ENCODE measurements at places on chromosomes 5 and 9.

DNA sequence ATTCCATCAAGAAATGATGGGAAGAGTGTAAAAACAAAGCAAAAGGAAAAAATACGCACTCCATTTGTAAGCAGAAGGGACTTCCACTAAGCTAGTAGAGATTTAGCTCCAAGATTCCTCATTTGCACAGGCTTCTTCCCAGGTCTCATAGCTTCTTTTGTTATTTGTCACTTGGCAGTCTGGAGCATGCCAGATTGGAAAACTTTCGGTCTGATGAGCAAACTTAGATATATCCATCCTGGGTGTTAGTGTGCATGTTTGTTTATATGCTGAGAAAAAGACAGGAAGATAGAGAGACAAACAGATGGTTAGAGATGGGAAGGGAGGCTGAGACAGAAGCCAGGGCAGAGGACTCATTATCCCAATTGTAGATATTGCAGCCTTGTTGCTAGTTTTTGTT lies 1644.5 kb upstream of the NUDT12 start:
- DNase-seq, result no peak

DNA sequence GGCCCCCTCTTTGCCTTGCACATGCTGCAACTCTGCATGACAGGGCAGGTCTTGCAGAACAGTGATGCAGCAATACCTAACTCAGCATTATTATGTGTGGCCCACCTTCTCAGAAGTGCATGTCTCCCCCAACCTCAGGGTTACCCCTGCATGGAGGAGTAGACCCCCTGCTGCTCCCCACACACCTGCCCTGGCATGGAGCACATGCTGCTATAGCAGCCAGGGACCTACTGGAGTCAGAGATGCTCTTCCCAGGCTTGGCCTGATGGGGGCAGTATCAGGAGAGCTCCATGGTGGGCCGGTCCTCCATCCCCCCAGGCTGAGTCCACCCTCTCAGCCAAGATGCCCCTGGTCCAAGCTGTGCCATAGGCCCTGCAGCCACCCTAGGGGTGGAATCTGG lies 13.2 kb upstream of the BOD1 start:
- no peak for DNase-seq

DNA sequence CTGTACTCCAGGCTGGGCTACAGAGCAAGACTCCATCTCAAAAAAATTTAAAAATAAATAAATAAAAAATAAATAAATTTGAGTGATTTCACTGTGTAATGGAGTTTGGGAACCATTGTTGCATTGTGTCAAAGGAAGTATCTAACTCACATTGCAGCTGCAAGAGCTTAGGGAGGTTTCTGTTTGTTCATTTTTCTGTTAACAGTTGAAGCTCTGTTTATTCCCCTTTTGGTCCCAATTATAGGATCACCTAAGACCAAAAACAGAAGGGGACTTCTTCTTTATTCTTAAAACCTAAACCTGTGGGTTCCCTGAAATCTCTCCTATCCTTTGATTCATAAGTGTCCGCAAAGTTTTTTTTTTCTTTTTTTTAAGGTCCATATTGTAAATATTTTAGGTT lies 28.6 kb upstream of the PCAT7 start:
- DNase-seq, result no peak

DNA sequence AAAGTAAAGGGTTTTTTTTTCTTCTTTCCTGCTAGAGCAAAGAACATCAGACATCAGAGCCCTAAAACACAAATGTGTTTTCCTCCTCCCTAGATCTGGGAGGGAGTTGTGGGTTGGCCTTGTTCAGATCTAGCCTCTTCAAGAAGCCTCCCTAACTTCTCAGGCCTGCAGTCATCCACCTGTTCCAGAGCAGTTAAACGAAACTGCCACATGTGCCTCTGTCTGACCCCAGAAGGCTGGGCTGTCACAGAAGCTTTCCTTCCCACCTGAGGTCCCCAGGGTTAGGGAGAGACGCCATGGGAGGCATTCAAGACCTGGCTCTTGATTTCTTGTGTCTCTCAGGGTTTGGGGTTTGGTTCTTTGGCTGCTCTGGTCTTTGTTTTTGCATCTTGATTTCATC lies 87.0 kb downstream of the DAB2IP start:
- DNase-seq, result no peak

DNA sequence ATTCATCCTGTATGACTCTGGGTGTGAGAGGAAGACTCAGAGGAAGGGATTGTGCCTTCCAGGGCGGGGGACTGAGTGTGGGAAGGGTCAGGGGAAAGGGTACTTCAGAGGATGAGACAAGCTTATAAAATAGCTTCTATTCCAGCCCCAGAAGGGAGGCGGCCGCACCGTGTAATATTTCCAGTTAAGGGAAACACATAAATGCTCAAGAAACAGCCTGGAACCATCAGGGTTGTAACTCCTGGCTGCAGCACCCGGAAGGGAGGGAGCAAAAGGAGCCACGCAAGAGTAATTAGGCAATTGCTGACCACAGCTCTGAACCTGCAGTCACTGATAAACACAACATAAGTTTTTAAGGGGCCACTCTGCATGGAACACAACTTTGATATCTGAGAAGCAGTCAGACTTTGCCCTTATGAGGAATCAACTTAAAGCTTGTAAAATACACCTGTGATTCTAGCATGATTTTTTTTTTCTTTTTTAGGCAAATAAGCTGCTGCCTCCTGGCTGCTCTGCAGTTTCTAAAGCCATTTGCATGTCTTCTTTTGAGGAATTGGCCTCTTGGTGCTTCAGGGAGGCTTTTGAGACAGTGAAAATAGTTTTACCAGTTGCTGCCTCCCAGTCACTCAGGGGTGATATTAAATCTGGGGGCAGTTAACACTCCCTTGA lies 382.7 kb downstream of the ENC1 start:
- DNase-seq, result peak; percentile 20

DNA sequence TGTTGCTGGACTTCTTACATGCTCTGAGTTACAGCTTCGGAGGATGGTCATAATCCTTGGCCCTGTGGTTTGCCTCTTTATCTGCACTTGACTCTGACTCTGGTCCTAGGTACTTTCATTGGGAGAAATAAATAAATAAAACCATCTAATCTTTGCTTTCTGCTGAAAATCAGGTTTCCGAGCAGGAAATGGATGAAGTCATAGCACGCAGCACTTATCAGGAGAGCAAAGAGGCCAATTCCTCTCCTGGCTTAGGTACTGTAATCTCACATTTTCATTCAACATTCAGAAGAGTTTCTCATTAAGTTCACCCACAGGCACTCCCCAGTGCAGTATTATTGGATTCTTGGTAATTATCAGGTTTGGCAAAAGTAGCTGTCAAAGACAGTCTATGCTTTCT lies 104.7 kb downstream of the GOLPH3 start:
- no peak for DNase-seq

DNA sequence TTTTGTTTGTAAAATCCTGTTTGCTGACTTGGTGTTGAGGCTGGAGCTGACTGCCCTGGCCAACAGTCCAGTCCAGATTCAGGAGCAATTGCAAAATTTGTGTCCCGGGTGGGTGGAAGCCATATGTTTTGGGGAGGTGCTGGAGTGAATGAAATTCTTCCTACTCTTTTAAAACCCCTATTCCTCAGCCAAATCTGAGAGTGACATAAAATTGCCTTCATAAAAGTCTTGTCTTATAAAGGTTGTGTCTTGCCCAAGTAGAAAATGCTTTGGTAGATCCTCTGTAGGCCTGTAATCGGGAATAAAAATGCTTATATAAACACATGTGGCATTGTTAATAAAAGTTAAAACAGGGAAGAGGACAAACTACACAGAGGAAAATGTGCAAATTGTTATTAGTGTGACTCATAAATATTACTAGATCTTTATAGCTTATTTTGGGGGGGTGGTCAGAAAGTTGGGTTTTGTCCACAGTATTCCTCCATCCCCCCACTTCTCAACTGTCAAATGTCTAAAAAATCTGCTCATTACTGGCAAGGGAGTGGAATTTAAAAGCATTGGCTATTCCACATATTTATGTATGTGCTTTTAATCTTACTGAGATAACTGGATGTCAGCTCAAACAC lies 45.6 kb downstream of the NNT start:
- DNase-seq, result no peak

GRCh38 chr5:67183859-67184258 lies 12.7 kb downstream of the CD180 start:
- no peak for DNase-seq

DNA sequence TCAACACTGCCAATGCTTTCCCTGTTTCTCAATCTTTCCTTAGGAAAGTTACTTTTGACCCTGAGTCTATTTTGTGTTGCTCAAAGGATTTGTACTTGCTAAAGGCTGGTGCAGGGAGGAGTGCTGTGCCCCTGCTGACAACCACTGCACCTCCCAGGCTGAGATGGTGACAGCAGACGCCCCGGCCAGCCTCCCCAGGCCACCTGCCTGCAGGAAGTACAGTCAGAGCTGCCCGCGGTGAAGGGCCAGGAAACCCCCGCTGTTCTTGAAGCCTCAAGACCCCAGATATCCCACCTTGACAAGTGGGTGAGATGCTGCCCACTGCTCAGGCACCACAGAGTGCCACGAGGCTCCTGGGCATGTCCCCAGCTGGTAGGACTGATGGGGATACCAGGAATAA lies 44.2 kb upstream of the CKMT2 start:
- no peak for DNase-seq

DNA sequence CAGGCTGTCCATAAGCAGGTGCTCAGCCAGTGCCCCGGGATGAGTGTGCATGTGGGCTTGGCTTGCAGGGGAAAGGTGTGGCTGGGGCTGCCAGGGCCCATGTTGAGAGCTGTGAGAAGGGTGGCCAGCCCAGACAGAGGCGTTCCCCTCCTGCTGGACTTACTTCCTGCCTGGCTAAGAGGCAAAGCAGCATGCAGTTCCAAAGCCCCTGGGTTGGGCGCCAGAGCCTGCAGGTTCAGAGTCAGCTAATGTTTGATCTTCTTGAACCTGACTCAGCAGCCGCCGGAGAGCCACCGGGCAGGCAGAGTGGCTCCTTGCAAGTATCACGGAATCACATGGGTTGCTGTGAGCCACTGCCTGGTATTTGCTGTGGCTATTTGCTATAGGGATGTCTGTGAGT lies 168.4 kb upstream of the MAP1B start:
- DNase-seq, result no peak

DNA sequence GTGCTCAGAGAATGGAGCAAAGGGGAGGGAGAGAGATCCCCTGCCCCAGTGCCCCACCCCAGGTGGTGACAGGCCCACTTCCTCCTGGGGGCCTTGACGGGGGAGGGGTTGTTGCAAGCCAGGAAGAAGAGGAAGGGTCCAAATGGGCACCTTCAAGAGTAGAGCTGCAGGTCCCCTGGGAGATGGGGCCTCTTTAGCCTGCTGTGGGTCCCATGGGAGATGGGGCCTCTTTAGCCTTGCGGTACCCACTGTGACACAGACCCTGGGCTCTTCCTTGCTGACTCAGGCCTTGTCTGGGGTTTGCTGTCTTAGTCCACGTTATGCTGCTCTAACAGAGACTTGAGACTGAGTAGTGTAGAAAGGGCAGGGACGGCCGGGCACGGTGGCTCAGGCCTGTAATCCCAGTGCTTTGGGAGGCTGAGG lies 9.6 kb upstream of the TOR4A start:
- DNase-seq, result no peak

GRCh38 chr9:7201196-7201595 lies 443.4 kb downstream of the KDM4C start:
- no peak for DNase-seq

- DNase-seq, result no peak
Measured at GRCh38 chr5:31758803-31759425, 120.0 kb downstream of the PDZD2 start.

DNA sequence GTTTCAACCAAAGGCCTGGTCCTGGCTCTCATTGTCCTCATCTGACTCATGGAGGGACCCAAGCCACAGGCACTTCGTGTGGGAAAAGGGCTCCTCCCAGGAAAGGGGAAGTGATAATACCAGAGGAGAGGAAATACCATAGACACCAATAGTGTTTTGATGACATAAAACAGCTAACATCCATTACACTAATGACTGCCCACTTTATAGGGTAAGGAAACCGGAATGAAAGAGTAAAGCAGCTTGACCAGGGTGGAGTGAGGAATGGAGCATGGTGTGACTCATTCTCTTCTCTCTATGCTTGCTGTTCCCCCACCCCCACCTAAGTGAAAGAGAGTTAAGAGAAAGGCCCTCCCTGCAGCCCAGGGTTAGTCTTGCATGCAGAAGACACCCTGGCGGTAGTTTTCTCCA lies 67.4 kb upstream of the HRH2 start:
- peak; percentile 32 for DNase-seq

DNA sequence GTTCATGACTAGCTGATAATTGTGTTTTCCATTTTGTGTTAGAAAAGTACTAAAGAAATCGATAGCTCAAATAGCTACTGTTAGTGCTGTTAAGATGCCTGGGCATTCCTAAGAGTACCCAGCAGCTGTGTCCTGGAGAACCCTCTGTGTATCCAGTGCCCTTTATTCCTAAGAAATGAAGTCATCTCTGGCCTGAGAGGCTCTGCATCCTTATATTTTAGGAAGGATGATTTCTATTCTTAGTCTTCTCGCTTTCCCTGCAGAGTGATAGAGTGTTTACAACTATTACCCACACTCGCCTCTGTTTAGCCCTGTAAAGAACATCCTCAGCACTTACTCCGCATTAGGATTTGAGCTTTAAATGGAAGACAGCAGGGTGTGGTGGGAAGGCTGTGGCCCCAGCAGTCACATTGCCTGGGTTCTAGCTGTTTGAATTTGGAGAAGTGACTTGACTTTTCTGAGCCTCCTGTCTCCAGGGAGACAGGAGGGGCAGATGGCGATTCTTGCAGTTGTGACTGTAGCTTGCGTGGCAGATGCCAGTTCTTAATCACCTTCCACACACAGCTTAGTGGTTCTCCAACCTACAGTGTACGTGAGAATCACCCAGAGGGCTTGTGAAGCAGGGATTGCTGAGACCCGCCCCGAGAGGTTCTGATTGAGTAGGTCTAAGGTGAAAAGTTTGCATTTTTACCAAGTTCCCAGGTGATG lies 177.2 kb upstream of the PITX1 start:
- peak; percentile 47 for DNase-seq

DNA sequence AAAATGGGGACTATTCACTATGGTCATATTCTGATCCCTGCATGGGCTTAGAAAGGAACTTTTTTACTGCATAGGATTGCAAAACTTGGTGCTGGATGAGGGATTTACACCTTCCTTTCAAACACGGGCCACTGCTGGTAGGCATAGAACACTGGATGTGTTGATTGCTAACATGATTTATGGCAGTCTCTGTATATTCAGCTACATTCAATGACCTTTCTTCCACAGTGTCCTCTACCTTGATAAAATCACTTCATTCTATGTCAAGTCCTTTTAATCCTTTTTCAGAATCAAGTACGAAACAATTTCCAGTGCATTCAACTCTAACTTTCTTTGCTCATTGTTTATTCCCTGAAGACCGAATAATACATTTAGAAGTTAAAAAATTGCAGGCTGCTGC lies 91.9 kb upstream of the ATG10 start:
- DNase-seq, result no peak

DNA sequence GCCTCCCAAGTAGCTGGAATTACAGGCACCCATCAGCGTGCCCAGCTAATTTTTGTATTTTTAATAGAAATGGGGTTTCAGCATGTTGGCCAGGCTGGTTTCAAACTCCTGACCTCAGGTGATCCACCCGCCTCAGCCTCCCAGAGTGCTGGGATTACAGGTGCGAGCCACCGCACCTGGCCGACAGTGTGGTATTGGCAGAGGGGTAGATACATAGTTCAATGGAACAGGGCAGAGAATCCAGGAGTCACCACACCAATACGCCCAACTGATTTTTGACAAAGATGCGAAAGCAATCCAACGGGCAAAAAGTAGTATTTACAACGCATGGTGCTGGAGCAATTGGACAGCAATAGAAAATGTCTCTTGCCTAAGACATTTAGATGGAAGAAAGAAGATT lies 164.0 kb upstream of the PPP1R26 start:
- DNase-seq, result no peak

- no peak for DNase-seq
Measured at GRCh38 chr9:116344416-116344815, 190.8 kb downstream of the PAPPA start.

GRCh38 chr9:126373241-126373640 lies 46.6 kb downstream of the MVB12B start:
- DNase-seq, result no peak
